ENCODE measurements at places on chromosomes 11 and 22.

GRCh38 chr11:17389957-17390649 lies 1.6 kb upstream of the KCNJ11 start:
- no peak for DNase-seq

GRCh38 chr11:116777056-116777455 lies 4.3 kb upstream of the BUD13 start:
- DNase-seq = no peak

DNA sequence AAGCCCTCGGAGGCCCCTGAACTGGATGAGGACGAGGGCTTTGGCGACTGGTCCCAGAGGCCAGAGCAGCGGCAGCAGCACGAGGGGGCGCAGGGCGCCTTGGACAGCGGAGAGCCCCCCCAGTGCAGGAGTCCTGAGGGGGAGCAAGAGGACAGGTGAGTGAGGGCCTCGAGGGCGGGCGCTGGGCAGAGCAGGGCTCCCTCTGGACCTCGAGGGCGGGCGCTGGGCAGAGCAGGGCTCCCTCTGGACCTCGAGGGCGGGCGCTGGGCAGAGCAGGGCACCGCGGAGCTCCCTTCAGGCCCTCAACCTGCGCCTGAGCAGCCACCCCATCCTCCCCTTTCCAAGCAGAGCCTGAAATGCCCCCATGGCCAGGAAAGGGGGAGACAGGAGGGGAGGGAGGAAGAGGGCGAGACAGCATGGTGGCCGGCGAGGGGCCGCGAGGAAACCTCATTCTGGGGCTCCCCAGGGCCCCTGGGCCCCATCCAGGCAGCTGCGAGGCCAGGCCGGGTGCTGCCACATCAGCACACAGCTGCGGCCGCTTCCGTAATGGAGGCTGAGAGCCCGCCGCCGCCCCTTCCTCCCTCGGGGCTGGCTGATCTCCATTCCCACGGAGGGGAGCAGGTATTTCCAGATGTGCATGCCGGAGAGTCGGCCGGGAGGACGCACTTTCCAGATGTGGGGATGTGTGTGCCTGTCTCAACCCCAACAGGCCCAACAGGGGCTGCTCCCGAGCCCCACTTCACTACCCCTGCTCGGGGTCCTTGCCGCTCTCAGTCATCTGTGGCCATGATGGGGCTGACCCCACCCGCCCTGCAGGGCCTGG lies 10.0 kb downstream of the PRR33 start:
- peak; percentile 11 for DNase-seq

DNA sequence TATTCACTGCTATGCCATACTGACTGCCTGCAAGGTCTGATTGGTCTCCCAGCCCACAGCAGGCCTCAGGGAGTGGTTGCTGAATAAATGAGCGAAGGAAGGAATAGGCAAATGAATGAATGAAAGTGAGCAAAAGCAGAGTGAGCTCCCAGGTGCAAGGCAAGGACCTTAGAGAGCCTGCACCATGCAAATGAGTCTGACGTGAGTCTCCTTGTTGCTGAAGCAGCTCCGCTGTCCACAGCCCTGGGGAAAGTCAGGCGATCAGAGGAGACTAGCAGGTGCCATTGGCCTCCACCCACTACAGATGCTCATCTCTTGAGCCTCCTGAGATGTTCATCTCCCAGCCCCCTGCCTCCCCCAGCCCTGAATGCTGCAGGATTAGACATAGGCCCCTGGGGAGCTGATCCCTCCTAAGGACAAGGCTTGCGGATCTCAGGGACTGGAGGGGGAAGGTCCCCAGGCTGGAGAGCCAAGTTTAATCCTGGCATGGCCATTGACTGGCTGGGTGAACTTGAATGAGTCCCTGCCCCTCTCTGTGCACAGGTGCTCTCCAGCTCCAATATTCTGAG lies 22.1 kb downstream of the GDPD5 start:
- no peak for DNase-seq

DNA sequence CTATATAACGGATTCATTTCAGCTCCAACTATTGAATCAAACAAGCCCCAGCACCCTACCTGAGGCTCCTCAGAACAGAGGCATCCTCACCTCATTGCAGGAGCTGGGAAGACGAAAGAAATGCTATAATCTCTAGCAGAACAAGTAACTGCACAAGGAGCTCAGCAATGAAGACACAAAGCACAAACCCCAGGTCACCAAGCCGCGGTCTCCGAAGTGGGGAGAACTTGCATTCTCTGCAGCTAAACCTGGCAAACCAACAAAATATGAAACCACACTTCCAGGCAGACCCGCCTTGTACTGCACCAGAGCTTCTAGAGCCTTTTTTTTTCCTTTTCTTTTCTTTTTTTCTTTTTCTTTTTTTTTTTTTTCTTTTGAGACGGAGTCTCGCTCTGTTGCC lies 21.8 kb upstream of the CD5 start:
- no peak for DNase-seq

DNA sequence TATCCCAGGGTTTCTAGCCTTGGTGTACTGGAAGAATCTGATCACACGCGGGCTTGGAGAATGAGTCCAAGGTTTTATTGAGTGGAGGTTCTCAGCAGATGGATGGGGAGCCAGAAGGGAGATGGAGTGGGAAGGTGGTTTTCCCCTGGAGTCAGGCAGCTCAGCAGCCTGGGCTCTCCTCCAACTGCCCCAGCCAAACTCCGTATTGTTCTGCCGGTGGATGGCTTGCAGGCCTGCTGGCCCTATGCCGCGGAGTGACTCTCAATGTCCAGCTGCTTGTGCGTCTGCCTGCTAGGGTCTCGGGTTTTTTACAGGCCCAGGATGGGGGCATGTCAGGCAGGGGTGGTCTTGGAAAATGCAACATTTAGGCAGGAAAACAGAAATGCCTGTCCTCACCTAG lies 162.4 kb upstream of the LMO1 start:
- no peak for DNase-seq

- peak; percentile 42 for DNase-seq
Measured at GRCh38 chr11:108117746-108118371, 3.5 kb upstream of the ACAT1 start.

GRCh38 chr11:57639321-57640067 lies 10.2 kb downstream of the YPEL4 start:
- no peak for DNase-seq

DNA sequence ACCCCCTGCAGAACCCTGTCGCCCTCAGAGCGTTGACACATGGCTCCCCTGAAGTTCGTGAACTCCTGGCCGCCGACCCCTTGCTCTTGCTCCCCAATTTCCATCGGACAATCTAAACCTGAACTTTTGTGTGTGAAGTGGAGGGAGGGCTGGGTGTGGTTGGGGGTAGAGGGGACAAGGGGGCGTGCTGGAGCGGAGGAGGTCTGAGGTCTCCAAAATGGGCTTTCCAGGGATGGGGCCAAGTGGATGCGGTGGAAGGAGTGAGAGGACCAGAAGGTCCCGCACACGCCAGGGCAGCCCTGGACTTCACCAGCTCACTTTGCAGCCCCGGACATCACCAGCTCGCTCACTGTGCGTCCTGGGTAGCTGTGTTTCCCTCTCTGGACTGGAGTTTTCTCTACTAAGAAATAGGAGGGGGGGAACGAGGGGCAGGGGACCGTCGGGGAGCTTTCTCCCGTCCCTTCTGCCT lies 18.6 kb downstream of the CREB3L1 start:
- no peak for DNase-seq

GRCh38 chr11:34706709-34707461 lies 86.0 kb downstream of the EHF start:
- DNase-seq = no peak

DNA sequence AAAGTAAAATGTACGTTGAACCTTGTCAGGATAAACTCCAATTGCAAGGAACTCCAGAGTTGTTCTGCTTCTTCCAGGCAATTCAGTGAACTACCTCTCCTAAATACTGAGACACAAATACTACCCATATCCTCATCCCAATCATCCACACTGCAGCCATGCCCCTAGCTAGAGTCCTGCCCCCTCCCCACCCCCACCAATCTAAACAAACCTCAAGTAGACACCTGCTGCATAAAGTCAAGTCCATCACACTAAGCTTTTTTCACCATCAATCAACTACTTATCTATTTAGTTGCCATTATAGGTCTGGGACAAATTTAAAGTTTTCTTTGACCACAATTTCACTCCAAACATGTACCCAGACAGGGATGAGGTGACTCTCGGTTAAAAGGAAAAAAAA lies 93.2 kb upstream of the APOA1 start:
- no peak for DNase-seq

DNA sequence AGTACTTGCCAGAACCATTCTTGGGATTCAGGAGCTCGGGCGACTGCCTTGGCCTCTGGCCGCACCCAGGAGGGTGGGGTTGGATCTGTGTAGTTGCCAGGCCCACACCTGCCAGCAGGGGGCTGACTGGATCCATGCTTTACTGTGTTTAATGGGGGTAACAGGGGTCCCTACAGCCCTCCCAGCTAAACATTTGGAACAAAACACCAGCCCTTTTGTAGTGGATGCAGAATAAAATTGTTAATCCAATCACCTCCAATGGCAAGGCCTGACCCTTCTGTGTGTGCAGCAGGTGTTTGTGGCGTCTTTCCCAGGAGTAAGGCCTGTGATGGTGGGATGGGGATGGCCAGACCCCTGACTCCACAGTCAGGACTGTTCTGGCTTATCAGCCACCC lies 22.5 kb downstream of the SUN2 start:
- DNase-seq = peak; percentile 72

Data from AG20443 (cell line).